Psoas muscle (tissue), 8 donors: ENCODE measurements at places on chromosomes 3 and 15. TPM values are rescaled to one million over a fixed set of nuclear protein-coding genes. Genes with fewer than 3 reads are reported as not detected.

DNA sequence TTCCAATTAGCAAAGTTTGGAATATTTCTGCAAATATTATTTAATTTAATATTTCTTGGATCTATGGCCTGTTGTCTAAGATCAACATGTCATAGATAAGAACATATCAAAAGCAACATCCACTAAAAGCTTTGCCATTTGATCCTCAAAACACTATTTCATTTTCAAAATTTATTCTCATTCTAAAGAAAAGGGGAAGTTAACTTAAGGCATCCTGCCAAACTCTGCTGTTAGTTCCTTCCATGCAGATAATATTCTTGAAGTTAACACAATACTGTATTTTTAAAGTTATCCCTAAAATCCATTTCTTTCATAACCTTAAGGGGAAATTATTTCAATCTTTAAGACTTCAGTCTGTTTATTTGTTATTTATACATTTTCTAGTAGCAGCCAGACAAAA, 28.2 kb upstream of the GBE1 start:
- DNase-seq = no peak

GRCh38 chr3:6282918-6283317, 578.0 kb upstream of the GRM7 start:
- no peak for DNase-seq

Gene POPDC2
- 75.8 TPM for polyA plus RNA-seq

Gene ULK4
- 1.1 TPM for polyA plus RNA-seq

DNA sequence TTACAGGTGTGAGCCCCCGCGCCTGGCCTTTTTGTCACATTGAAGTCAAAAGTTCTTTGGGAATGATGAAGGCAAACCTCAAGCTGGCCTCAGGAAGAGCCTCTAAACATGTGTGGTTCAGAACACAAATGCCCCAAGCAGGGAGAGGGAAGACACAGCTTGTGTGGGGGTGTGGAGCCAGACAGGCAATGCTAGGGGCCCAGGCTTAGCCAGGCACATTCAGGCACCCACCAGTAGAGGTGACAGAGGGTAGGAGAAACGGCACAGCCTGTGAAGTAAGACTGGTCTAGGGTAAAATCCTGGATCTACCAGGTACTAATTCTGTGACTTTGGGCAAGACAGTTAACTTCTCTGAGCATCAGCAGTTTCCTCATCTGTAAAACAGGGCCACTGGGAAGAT, 3.5 kb downstream of the HDC start:
- DNase-seq = no peak

Gene COL6A5
- not detected for polyA plus RNA-seq

GRCh38 chr3:183301937-183302580, 49.0 kb downstream of the B3GNT5 start:
- no peak for DNase-seq

DNA sequence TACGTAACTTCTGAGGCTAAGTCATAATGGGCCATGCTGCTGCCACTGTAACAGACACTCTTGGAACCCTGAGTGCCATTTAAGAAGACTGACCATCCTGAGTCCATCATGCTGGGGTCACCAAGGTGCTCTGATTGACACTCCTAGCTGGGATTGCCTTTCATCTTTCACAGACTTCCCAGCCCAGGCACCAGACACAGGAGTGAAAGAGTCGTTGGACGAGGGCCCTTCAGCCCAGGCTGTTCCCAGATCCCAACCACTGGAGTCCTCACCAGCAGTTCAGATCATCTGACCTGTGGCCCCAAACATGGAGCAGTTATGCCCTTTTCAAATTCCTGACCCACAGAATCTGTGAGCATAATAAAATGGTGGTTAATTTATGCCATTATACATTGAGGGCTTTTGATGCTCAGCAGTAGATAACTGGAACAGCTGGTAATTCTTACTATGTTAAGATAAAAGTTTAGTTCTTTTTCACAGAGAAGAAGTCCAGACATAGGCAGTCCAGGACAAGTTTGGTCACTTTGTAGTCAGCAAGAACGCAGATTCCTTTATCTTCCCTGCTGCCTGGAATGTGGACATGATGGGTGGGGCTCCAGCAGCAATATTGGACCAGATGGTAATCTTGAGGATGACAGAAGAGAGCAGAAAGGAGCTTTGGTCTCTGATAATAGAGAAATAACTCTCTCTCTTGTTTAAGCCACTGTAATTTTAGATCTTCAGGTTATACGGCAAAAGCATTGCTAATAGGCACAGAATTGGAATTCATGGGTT, 7.3 kb upstream of the EHD4 start:
- DNase-seq = peak; percentile 4
